ENCODE measurements at places on chromosomes 12 and 14.

- DNase-seq: no peak
These were observed 361.4 kb downstream of the CACNA1C start for GRCh38 chr12:2413999-2414792.

DNA sequence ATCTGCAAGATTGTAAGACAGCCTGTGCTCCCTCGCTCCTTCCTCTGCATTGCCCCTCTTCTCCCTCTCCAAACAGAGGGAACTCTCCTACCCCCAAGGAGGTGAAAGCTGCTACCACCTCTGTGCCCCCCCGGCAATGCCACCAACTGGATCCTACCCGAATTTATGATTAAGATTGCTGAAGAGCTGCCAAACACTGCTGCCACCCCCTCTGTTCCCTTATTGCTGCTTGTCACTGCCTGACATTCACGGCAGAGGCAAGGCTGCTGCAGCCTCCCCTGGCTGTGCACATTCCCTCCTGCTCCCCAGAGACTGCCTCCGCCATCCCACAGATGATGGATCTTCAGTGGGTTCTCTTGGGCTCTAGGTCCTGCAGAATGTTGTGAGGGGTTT, 37.4 kb downstream of the DAD1 start:
- DNase-seq: no peak

GRCh38 chr14:91055016-91055415, 5.4 kb downstream of the RPS6KA5 start:
- DNase-seq: no peak

GRCh38 chr14:49049711-49050110, 536.5 kb downstream of the RPS29 start:
- no peak for DNase-seq

DNA sequence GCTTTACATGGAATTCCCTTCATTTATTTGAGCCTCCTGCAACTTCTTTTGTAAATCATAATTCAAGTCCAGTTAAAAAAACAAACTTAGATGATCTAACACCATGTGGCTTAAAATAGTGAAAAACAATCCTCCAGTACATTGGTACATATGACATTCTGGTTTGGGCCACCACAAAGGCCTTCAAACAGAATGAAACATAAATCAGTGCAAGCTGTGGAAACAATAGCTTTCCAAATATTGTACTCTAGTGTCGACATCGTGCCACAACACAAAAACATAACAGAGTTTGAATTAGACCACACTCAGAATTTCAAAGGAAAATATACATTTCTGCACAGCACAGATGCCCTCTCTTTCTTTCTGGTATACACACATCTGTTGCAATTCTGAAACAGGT, 751.3 kb downstream of the SLC6A15 start:
- no peak for DNase-seq

- no peak for DNase-seq
These were observed 1080.3 kb downstream of the GALC start for GRCh38 chr14:86912709-86913108.

DNA sequence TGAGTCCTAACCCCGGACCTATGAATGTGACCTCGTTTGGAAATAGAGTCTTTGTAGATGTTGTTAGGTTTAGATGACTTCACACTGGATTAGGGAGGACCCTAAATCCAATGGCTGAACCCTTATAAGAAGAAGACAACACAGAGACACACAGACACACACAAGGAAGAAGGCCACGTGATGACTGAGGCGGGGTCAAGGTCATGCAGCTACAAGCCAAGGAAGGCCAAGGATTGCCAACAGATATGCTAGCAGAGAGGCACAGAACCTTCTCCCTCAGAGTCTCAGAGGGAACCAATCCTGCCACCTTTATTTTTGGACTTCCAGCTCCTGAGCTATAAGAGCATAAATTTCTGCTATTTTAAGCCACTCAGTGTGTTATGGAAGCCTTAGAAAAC, 31.8 kb downstream of the LTBP2 start:
- DNase-seq: no peak

DNA sequence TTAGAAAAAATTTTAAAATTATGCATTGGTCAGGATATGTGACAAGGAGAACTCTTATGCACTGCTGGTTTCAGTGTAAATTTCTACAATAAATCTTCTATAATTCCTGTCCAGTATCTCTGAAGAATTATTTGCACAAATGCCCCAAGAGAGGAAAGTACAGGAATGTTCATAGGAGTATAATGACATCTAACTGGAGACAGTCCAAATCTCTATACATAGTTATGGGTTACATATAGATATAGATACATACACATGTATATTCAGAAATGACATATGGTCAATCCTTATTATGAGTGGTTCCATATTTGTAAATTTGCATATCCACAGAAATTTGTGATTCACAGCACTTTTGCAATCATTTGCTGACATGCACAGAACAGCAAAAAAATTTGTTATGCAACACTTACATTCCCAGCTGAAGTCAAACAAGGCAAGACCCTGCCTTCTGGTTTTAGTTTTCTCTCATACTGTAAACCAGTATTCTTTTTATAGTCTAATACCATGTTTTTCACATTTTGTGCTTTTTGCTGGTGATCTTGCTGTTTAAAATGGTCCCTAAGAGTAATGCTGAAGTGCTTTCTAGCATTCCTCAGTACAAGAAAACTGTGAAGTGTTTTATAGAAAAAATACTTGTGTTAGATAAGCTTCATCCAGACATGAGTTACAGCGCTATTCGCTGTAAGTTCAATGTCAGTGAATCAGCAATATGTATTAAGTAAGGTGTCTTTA, 103.8 kb downstream of the SLC16A7 start:
- no peak for DNase-seq

DNA sequence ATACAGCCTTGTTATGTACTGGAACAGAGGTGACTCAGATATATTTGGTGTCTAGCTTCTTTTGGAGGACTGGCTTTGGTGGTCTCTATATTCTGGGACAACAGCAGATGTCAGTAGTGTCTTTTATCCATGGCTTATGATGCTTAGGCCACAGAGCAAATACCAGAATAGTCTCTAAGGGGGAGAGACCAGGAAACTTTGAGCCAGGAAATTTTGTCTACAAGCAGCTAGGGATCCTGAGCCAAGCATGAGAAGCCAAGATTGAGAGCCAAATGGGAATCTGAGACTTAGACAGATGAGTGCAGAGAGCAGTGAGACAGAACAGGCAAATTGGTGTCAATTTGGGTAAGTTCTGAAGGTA, 28.4 kb upstream of the PTPRR start:
- no peak for DNase-seq

GRCh38 chr14:77630111-77630510, 13.7 kb upstream of the SPTLC2 start:
- DNase-seq: no peak

- DNase-seq: no peak
These were observed 12.2 kb upstream of the CLEC2A start for GRCh38 chr12:9944391-9944790.

DNA sequence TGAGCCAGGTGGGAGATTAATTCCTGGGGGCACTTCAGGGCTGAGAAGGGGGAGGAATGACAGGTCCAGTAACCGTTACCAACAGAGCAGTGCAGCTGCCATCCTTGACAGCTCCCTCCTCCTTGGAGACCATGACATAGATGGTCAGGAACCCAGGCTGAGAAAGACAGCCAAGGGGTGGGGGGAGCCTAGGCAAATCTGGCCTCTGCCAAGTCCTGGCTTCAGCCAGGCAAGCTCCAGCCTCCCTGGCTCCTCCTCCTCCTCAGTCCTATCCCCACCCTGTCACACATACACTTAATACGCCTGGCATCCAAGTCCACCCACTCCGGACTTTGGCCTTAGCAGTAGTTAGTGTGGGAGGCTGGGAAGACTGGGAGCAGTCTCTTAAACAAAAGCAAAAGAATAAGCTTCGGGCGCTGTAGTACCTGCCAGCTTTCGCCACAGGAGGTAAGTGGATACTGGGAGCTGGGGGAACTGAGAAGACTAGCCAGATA, at the start of gene RDH5:
Gene RDH5 (plus strand): TSS at position 323 of the 494 bp plus-strand sequence. CDS start 792 bp downstream, outside the sequence.
- peak; percentile 87 for DNase-seq

- no peak for DNase-seq
These were observed 110.7 kb downstream of the NCOR2 start for GRCh38 chr12:124456652-124457152.

GRCh38 chr12:132447731-132448462, 42.1 kb upstream of the FBRSL1 start:
- no peak for DNase-seq

DNA sequence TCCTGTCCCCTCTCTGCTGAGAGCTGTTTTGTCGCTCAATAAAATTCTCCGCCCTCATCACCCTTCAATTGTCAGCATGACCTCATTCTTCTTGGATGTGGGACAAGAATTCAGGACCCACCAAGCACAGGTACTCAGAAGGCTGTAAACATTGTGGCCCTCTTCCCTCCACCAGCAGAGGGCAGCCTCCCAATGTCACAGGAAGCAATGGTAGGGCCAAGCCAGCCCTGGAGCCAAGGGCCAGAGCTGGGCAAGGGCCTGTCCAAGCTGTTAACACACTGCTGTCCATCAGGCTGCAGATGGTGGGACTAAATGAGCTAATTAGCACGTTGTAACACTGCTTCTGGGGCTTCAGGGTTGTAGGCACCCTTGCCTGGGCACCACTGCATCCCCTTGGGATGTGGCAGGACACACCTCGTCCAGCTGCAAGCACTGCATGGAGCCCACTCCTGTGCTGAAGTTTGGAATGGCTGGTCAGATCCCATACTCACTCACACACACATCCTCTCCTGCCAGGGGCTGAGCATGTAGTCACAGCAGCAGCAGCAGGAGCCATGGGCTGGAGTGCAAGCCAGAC, 62.7 kb upstream of the HECTD1 start:
- DNase-seq: no peak

- no peak for DNase-seq
These were observed 61.7 kb upstream of the NUDT4 start for GRCh38 chr12:93315907-93316622.

- DNase-seq: no peak
These were observed 1.3 kb downstream of the TMEM233 start for GRCh38 chr12:119594772-119595445.

GRCh38 chr12:124160097-124160756, 134.7 kb upstream of the RFLNA start:
- DNase-seq: no peak

GRCh38 chr14:104477666-104478380, 101.7 kb upstream of the C14orf180 start:
- DNase-seq: no peak

DNA sequence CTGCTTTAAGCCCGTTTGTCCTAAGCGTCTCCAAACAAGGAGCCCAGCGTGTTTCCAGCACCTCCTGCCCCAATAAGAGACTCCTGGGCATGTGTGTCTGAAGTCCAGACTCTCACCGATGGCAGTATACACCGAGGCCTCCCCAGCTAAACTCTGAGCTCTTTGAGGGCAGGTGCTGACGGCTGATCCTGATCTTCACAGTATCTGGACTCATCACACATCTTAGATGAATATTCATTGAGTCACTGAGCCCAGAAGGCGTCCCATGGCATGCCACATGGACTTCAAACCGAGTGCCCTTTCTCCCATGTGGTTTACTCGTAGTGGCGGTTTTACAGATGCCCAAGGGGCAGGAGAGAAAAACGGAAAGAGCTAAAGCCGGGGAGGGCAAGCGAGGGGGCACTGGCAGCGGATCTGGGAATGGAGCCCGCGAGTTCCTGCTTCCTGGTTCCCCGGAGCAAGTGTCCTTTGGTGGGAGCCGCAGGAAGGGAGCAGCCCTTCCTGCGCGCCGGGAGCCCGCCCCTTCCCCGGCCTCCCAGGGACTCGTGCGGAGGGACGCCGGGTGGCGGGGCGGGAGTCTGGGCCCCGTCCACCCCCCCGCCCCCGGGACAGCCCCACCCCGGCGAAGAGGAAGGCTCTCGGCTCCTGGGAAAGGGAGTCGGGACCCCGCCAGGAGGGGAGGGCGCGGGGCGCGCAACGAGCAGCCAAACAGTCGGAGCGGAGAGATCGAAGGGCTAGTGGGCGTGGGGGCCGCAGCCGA, 585 bp upstream of the TEAD4 start:
- peak; percentile 82 for DNase-seq

DNA sequence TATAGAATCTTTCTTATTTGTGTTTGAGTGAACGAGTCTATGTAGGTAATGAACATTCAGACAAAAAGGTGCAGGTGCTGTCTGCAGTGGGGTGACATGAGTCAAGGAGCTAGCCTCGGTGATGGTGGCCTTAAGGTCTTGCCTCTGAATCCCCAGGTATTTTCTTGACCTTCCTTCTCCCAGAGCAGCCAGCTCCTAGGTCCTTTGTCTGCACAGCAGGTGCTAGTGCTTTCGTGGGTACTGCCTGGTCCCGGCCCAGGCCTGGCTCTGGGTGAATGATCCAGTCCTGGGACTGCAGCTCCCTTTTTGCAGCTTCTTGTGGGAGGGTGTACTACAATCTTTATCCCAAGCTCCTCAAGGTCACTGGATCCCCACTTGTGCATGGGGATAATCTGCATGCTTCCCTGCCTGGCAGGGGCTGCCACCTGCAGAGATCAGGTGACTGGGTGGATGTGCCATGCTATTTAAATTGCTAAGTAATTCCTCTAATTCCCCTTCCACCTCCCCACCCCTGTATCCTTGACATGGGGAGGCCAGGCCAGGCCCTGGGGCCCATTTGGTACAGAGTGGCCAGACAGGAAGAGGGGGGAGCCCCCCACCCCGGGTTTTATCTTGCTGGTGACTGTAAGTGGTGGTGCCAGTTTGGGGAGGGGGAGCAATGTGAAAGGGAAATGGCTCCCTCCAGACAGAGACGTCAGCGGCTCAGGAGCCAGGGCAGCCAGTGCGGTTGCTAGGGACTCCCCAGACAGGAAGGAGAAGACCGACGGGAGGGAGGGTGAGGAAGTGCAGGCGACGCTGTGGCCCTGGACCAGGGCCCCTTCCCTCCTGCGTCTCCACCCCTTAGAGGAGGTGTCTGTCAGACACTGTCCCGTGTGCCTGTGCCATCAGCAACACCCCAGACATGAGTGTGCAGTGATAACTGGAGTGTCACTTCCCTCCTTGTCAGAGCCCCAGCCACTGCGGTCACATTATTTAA, 6.7 kb downstream of the VASH1 start:
- DNase-seq: no peak

GRCh38 chr14:100688598-100689461, 37.9 kb upstream of the DLK1 start:
- DNase-seq: no peak

GRCh38 chr12:17414596-17414995, 675.4 kb downstream of the RERGL start:
- no peak for DNase-seq

GRCh38 chr12:49413010-49413409, 45.7 kb downstream of the SPATS2 start:
- DNase-seq: no peak

Data from HuH-7 (cell line).